ENCODE measurements at places on chromosomes 4 and X.

GRCh38 chr4:2794486-2795299, 1.8 kb downstream of the SH3BP2 start:
- peak; percentile 13 for DNase-seq

- no peak for DNase-seq
These were observed 7.1 kb downstream of the FAT4 start for GRCh38 chr4:125321709-125322365.

- no peak for DNase-seq
These were observed 19.8 kb downstream of the TMLHE start for GRCh38 chrX:155592981-155593380.

- DNase-seq: no peak
These were observed 259.6 kb downstream of the C4orf33 start for GRCh38 chr4:129355516-129355915.

DNA sequence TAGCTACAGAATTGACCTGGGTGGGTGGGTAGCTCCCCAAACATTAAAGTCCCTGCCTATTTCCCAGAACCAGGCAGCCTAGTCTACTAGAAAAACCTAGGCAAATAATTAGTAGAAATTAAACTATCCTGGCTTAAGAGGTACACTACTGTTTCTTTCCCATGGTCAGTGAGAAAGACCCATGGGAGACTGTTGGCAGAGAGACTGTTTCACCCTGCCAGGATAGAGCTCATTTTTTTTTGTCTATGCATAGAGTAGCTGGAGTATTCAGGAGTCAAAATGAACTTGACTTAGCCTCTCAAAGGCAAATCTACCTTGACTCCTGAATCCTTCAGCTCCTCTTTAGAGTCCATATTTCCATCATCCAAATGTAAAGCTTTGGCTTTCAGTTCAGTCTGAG, 107.0 kb upstream of the AR start:
- no peak for DNase-seq

GRCh38 chrX:74297766-74298165, 6.2 kb upstream of the ZCCHC13 start:
- DNase-seq: no peak

- no peak for DNase-seq
These were observed 457.1 kb downstream of the MID1IP1 start for GRCh38 chrX:39258331-39258730.

GRCh38 chr4:151099976-151100417, 569 bp downstream of the RPS3A start:
- no peak for DNase-seq

GRCh38 chr4:149896432-149896831, 80.8 kb upstream of the IQCM start:
- no peak for DNase-seq

Data from GM06990 (cell line).